H9 (cell line): ENCODE measurements at places on chromosomes 12 and 14. TPM values are rescaled to one million over a fixed set of nuclear protein-coding genes. Genes with fewer than 3 reads are reported as not detected.

DNA sequence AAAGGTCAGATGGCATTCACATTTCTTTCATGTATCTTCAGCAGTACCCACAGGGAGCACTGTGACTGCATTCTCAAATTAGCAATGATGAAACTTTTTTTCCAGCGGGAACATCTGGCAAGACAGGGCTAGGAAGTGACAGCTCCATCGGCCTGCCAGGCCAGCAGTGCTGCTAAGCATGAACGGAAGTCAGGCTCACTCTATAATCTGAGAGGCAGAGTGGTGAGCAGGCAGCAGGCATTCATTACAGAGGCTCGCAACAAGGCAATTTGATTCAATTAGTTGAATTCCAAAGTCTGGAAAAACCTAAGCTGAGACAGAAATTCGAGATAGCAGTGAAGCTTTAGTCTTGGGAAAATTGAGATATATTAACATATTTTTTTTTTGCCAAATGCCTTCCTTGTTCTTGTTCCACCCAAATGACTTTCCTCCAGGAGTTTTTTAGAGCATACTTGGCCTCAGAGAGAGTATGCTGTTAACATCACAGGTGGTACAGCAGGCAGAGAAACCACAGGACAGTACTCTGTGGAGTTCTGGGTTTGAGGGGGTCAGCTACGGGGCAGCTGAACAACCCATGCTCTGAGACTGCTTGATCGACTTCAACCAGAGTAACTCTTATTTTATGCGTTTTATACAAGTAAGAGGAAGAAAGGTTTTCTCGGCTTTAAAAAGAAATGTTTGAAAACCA is 414.9 kb downstream of the APAF1 start:
- no peak for DNase-seq

GRCh38 chr12:125187148-125187745 is 122.0 kb downstream of the AACS start:
- no peak for DNase-seq

- DNase-seq, result no peak
These were observed 225.2 kb upstream of the BTG1 start for GRCh38 chr12:92370828-92371227.

DNA sequence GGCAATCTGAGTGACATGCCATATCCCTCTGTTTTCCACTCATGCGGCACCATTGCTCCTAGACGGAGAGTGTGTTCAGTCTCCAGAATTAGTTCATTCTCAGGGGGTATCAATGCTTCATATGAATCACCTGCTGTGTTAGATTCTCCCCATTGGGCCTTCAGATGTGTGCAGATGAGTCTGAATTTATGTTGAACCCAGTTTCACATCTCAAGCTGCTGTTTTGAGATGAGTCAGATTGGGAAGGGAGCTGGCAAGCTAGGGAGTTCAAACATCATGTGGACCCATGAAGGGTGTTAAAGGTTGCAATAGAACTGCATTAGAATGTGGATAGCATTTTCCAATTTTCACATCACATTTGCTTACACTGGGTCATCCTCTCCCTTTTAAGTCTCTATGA is 46.9 kb upstream of the KCNA1 start:
- DNase-seq, result no peak

DNA sequence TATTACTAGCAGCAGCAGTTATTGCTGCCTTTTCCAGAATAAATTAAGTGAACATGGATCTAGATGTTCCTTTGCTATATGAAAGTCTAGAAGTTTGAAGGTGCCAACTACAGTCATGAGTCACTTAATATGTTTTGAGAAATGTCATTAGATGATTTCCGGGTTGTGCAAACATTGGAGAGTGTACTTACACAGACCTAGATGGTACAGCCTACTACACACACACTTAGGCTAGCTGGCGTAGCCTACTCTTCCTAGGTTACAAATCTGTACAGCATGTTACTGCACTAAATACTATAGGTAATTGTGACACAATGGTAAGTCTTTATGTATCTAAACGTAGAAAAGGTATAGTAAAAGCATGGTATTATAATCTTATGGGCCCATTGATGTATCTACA is 368.1 kb downstream of the PDZRN4 start:
- DNase-seq, result no peak

- DNase-seq, result no peak
These were observed 48.2 kb upstream of the DLK1 start for GRCh38 chr14:100678469-100678828.

DNA sequence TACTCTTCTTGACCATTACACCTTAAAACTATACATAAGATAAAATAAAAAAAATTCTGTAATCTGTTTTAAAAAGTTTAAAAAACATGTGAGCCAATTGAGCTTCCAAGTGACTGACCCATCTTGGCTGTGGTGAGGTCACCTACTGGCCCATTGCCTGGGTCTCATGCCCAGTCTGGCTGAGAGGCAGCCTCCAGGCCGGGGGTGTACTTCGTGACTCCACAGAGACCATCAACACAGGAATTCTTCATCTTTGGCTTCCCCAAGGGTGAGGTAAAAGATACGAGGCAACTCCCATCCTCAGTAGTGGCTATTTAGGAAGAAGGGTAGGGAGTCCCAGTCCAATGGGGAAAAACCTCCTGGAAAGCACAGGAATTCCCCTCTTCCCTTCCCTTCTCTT is 113.2 kb downstream of the APAF1 start:
- DNase-seq, result peak; percentile 14

- DNase-seq, result no peak
These were observed 14.5 kb downstream of the BCL7A start for GRCh38 chr12:122036153-122036552.

- no peak for DNase-seq
These were observed 33.7 kb downstream of the SYNE3 start for GRCh38 chr14:95482627-95483308.

DNA sequence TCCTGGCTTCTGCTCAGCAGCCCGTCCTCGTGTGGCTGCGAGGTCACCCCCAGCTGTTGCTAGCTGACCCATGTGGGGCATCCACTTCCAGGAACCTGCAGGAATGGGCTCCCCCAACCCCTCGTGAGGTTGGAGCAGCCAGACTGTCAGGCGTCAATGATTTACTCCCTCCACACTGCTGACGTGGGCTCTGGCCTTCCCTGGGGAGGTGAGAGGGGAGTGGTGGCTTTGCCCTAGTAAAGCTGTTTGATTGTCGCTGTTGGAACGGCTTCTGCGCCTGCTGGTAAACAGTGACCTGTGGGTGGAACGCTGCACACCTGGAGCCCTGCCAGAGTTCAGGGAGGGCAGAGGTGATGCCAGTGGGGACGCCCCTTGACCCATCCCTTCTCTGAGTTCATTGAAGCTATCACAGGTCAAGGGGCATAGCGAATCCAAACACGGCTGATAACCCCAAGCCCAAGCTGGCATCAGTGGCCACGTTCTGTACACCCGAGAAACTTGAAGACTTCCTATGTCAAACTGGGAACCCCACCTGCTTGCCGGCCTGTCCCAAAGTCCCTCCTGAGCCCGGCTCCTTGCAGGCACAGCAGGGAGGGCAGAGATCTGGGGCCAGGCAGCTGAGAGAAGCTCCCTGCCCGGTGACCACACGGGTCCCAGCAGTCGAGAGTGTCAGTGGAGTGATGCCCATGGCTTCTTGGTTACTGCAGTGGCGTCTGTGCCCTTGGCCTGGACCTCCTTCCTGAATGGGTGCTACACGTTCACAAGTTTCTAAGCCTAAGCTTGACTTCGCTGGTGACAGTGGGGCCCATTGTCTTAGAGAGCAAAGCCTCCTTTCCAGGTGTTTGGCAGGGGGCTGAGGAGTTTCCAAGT is 2.7 kb downstream of the ASPG start:
- DNase-seq, result no peak

DNA sequence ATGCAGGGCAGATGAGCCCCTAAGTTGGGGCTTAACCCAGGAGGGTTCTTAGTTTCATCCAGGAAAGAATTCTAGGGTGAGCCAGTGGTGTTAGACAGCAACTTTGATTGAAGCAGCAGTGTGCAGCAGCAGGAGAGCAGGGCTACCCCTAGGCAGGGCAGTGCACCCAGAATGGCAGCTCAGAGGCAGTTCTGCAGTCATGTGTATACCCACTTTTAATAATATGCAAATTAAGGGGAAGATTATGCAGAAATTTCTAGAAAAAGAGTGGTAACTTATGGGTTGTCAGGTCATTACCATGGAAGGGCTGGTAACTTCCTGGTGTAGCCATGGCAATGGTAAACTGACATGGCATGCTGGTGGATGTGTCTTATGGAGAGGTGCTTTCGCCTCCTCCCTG is 297.5 kb downstream of the PCNX1 start:
- no peak for DNase-seq

GRCh38 chr12:128613837-128614590 is 209.7 kb downstream of the SLC15A4 start:
- peak; percentile 73 for DNase-seq

- DNase-seq, result no peak
These were observed 297.5 kb upstream of the SLC16A7 start for GRCh38 chr12:59298296-59298695.

- DNase-seq, result no peak
These were observed 79.3 kb upstream of the FZD10 start for GRCh38 chr12:130083002-130083401.

DNA sequence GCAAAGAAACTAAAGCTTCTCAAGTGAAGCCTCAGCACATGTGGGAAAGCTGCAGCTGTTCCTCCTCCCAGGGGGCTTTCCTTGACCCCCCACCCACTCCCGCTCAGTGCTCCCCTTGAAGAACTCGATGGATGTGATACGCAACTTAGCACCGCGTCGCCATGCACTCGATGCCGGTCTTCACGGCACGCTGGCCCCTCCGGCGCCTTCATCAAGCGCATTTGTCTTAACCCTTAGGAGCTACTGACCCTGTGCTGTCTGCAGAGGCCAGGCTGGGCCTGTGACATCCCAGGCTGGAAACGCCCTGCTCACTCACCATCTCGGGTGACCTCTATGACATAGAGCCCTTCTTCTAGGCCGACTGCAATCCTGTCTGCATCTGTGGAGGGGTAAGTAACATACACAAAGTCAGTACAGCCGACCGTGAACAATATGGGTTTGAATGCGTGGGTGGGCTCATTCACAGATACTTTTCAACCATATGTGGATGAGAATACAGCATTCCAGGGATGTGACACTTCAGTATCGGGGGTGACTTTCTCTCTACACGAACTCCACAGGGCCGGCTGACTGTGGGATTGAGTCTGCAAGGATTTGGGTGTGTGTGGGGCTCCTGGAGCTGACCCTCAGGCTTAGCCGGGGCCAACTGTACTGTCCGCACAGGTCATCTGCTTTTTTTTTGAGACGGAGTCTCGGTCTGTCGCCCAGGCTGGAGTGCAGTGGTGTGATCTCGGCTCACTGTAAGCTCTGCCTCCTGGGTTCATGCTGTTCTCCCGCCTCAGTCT is 23.1 kb downstream of the AMN start:
- DNase-seq, result no peak

- no peak for DNase-seq
These were observed 33.6 kb downstream of the CMKLR1 start for GRCh38 chr12:108305520-108305919.

DNA sequence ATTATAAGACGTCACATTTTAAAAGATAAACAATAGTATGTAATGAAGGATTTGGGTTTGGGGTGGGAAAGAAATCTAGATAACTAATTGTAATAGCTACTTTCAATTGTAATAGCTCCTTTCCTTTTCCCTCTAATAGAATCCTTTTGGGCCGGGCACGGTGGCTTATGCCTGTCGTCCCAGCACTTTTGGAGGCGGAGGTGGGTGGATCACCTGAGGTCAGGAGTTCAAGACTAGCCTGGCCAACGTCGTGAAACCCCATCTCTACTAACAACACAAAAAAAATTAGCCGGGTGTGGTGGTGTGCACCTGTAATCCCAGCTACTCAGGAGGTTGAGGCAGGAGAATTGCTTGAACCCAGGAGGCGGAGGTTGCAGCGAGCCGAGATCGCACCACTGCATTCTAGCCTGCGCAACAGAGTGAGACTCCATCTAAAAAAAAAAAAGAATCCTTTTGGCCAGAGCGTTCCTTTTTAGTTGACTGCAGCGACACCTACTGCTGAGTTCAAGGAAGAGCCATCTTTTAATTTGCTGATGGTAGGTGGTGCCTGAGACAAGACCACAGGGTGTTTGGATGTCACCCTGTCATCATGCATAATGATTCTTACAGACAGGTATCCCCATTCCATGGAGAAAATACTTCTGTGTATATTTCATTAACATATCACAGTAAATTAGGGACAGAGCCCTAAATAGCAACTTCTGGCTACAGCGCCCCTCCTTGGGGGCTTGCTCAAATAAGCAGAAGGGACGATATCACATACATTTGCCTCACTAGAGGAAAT is 79.5 kb downstream of the ARMH4 start:
- DNase-seq, result peak; percentile 68

GRCh38 chr12:84636801-84637290 is 275.8 kb downstream of the SLC6A15 start:
- DNase-seq, result no peak

- DNase-seq, result no peak
These were observed 6.9 kb downstream of the TNFAIP2 start for GRCh38 chr14:103130017-103130764.

DNA sequence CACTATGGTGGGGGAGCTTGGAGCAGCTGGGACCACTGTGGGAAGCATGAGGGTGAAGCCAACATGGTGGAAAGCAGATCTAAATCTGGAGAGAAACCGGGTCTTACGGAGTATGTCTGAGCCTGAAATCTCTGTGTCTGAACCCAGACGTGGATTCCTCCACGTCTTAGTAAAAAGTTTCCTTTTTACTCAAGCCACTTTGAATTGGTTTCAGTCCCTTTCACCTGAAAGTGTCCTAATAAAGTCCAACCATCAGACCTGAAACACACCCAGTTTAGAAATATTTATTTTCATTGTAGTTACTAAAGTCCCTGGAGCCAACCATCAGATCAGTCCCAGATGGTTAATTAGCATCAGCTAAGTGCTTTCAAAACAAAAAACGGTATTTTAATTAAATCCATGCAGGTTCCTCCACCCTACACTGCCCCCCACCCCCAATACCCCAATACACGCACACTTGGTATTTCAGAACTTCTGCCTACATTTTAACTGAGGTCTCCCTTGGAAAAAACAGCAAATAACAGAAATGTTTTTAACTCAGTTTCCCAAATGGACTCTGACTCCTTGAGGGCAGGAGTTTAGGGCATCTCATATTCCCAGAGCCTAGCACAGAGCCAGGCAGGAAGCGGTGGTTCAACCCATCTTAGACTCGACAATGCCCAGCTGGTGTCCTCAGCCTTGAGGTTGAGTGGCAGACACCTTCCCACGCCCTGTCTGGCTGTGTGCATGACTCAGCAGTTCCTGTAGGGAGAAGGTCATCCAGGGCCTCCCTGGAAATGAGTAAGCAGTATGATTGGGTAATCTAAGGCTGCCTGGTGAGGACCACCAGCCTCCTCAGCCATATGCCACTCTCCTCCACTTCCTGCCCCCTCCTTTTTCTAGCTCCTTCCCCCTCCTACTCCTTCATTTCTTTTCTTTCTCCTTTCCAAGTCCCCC is 175.8 kb downstream of the TTC8 start:
- DNase-seq, result peak; percentile 52

- DNase-seq, result no peak
These were observed 2.5 kb downstream of the CDCA4 start for GRCh38 chr14:105018414-105018813.

GRCh38 chr14:29654901-29655550 is 272.6 kb downstream of the PRKD1 start:
- no peak for DNase-seq

GRCh38 chr12:40335991-40336390 is 111.2 kb downstream of the LRRK2 start:
- DNase-seq, result no peak

GRCh38 chr12:57210926-57211692 is 5.5 kb upstream of the NXPH4 start:
- no peak for DNase-seq

Gene AMN
- 1.9 and 2.2 TPM in 2 replicates for total RNA-seq

Gene PPM1A
- 41.7 and 49.2 TPM in 2 replicates for total RNA-seq

Gene CLEC4A
- total RNA-seq, result 0.18 and 0.37 TPM in 2 replicates

Gene HELB
- total RNA-seq, result 10.2 and 10.7 TPM in 2 replicates

Gene SERPINA9
- total RNA-seq, result not detected in 2 replicates

Gene OR4E2
- total RNA-seq, result not detected in 2 replicates

Gene PMEL
- total RNA-seq, result 71.0 and 72.6 TPM in 2 replicates

Gene RASSF3
- total RNA-seq, result 45.1 and 45.9 TPM in 2 replicates

Gene DAO
- not detected in 2 replicates for total RNA-seq

Gene CKAP4
- 59.6 and 62.4 TPM in 2 replicates for total RNA-seq
